ENCODE measurements at places on chromosomes 16 and 17.
A peak's percentile ranks its signal among the peaks of the same experiment; 100 is the strongest.

DNA sequence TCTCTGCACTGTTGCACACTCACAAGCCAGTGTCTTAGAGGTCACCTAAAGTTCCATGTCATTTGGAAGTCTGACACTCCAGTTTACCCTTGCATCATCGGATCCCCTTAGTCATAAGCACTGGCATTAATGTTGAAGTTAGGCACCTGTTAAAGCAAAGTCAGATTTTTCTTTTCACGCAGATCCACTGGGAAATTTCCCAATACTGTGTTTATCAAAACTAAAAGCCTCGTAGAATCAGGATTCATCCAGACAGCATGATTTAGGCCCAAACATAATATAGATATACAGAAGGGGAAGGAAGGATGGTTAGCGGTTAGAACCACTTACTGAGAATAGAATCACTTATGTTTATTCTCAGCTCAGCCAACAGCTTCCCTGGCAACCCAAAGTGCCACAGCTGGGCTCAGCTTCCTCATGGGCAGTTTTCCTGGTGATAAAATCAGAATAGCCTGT is 30.1 kb upstream of the HAPSTR1 start:
- peak; percentile 46 for DNase-seq

GRCh38 chr17:79325709-79326430 is 251.2 kb downstream of the ENGASE start:
- no peak for DNase-seq

GRCh38 chr17:30808785-30809286 is 15.7 kb downstream of the CRLF3 start:
- DNase-seq: no peak

GRCh38 chr16:74521691-74522090 is 85.2 kb downstream of the GLG1 start:
- no peak for DNase-seq

- DNase-seq: no peak
These were observed 22.0 kb upstream of the METRNL start for GRCh38 chr17:83057397-83057761.

- DNase-seq: no peak
These were observed 88.9 kb upstream of the HLF start for GRCh38 chr17:55175788-55176427.

DNA sequence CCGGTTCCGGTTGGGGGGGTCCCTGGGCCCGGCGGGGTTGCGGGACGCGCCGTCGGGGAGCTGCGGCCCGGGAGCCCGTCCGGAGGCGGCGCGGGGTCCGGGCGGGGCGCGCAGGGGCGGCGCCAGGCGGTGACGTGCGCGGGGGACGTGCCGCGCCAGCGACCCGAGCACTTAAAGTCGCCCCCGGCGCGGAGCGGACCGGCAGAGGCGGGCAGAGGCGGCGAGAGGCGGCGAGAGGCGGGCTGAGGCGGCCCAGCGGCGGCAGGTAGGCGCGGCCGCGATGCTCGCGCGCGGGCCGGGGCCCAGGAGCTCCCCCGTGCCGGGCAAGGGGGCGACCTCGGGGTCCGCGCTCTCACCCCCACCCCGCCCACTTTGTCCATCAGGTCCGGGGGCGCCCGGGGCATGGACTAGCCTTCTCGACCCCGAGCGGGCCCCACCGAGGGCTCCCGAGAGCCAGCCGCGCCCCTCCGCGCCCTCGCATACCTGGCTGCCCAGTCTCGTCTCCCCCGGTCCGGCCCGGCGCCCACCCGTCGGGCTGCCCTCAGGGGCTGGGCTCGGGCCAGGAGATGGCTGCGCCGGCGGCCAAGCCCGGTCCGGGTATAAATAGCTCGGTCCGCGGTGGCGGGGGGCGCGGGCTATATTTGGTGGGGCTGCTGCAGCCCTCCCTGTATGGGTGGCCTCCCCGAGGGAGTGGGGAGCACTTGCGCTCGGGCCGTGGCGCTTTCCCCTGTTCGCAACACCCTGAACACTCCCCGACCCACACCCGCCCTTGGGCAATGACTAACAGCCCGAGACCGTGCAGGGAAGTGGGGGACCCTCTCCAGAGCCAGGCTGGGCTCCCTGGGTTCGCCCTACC is at the start of gene SLC16A3:
TSS of gene SLC16A3 (plus strand) at position 201 of the 856 bp plus-strand sequence. CDS start 6,967 bp downstream, outside the sequence.
- peak; percentile 87 for DNase-seq

- DNase-seq: no peak
These were observed 1.0 kb downstream of the LMF1 start for GRCh38 chr16:969508-970385.

- DNase-seq: peak; percentile 25
These were observed 26.6 kb upstream of the SLC13A2 start for GRCh38 chr17:28446716-28447395.

DNA sequence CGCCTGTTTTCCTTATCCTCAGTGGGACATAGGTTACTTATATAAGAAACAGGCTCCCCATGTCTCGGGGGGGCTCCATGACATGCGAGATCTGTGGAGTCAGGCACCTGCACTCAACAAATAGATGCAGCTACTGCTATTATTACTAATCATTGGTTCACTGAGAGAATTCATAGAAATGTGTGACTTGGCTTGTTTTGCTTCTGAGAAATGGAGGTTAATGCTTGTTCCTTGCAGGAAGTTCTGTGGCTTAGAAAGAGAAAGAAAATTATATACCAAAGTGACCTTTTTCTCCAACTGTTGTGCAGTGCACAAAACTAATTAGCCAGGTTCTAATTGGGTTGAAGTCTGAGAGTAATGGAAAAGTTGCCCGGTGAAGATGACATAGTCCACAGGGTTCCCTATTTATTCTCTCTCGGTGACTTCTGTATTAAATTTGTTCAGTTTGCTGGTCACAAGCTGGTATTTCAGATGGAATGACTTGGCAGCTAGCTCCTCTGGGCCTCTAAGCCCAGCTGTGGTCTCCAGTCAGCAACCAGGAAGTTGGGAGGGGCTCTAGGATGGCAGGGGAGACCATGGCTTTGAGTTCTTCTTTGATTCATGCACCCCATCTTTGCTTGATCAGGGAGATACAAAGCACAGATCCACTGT is 17.6 kb upstream of the MAF start:
- DNase-seq: no peak

- DNase-seq: no peak
These were observed 5.4 kb downstream of the DCAF7 start for GRCh38 chr17:63555500-63556156.

DNA sequence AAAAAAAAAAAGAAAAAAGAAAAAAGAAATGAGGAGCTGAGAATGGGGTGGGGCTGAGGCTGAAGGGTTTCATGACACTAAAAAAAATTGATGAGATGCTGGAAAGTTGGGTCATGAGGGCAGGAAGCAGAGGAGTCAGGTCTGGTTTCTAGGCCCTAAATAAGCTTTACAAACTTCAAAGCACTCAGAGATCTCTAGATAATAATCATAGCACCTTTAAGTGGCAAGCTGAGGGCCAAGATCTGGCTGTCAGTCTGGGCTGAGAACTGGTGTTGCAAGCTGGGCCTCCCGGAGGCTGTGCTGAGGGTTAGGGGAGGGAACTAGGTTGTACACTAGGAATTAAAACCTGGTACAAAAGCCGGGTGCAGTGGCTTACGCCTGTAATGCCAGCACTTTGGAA is 6.4 kb downstream of the ZNF764 start:
- DNase-seq: no peak

DNA sequence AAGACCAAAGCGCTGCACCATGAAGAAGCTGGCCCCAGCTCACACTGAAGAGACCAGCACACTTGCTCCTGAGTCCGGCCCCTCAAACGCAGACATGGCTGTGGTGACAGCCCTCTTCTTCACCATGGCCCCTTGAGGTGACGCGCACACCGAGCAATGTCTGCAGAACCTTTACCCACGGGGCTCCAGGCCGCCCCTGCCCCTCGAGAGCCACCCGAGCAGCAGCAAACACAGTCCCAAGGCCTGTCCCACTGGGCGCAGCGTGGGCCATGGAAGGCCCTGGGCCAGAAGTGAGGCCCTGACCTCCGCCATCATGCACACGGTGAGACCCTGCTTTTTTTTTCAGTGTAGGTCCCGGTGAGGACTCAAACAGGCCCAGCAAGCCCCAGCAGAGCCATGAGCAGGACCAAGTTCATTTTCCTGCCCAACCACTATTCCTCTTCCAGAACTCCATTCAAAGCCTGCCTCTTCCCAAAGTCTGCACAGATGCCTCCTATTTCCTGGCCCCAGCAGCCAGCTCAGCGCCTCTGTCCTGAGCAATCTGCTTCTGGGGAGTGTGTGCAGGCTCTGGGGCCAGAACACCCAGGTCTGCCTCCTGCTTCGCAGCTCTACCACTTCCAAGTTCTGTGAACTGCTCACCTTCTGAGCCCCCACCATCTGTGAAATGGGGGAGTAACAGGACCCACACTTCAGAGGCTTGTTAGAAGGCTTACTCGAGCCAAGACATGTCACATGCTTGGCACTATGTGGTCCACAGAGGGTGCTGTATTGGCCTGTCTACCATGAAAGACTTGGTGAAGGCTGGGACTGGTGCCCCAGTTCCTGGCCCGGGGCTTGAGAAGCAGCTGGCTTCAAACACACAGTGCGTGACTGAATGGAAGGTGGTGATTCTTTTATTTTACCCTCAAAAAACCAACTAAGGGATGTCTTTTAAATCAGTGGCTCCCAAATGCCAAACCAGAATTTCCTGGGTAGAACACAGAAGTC is 35.7 kb upstream of the GSG1L start:
- no peak for DNase-seq

DNA sequence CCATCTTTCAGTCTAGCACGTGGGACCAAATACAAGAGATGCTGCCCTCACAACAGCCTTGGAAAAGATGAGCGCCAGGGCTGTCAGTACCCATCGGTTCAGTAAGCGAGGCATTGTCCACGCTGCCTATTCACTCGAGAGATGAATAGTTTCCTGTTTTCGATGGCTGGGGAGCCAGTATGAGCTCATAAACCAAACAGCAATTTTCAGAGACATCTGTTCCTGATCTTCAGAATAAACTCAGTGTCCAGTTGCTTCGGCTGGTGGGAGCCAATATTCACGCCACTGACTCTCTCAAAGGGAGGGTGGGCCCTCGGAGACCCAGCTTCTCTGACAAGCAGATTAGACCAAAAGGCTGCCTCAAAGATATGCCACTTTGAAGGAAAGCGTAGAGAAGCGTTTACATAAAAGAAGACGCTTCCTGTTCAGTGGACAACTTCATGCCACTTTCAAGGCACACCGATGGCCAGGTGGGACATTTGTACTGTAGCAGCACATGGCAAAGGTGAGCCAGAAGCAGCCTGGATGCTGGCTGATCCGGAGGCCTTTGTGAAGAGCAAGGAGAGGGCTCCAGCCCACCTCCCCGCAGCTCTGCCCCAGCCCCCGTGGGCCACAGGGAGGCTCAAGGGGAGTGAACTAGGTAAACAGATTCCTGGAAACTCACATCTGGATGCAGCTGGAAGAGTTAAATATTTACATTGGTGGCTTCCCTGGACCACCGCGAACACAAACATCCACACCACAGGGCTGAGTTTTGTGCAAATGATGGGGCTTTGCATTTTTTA is 6.0 kb downstream of the TIMM22 start:
- peak; percentile 53 for DNase-seq

DNA sequence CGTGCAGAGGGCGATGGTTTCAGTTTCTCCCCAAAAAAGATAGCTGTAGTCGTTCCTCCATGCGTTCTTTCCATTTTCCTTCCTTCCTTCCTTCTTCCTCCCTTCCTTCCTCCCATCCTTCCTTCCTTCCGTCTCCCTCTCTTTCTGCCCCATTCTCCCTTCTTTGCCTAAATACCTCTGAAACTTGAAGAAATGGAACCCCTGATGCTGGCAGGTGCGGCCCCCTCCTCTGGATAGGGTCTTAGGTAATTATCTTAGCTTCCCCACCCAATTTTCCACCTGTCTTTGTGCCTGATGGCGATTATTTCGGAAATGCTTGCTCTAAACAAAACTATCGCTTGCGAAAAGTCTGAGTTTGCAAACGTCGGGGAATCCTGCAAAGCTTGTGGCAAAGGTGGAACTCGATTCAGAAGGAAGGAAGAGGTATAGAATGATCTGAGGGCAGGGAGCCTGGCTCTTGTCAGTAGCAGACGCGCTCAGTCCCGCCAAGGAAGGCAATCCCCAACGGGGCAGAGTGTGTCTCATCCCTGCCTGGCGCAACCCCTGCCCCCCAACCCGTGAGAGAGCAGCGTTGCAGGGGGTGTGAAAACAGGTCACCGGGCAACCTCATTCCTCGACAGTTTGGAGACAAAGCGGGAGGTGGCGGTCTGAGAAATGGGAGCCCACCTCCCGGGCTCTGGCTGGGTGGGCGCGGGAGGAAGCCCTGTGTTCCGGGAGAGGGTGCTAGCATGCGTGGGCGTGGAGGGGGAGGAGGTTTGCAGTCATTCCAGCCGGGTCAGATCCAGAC is 2.9 kb upstream of the CBX8 start:
- DNase-seq: peak; percentile 42

- DNase-seq: no peak
These were observed 176.5 kb downstream of the SEC14L1 start for GRCh38 chr17:77317091-77317750.

DNA sequence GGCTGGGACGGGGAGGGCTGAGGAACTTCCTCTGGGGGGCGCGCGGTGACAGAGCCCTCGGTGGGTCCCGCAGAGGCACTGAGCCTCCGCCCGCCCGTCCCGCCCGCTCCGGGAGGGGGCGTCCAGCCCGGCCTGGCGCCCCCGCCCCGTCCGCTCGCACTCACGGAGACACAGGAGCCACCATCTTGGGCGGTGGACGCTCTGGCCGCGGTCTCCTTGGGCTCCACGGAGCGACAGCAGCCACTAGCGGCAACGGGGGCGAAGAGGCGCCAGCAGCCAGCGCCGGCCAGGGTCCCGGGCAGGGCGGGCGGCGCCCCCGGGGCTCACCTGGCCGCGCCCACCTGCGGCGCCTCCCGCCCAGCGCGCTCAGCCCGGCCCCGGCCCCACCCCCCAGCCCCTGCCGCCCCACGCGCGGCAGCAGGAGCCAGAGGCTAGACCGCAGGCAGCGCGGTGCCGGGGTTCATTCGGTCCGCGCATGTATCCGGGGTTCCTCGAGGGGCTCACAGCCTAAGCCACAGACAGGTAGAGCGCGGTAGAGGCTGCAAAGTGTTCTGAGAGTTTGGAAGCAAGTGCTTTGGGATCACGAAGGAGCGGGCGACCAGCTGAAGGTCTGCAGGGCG is at the start of gene C17orf113:
TSS of gene C17orf113 (minus strand) at position 209 of the 620 bp plus-strand sequence. CDS start 7,225 bp downstream, outside the sequence.
- peak; percentile 63 for DNase-seq

- DNase-seq: no peak
These were observed 5.9 kb upstream of the UTP6 start for GRCh38 chr17:31907342-31907962.

DNA sequence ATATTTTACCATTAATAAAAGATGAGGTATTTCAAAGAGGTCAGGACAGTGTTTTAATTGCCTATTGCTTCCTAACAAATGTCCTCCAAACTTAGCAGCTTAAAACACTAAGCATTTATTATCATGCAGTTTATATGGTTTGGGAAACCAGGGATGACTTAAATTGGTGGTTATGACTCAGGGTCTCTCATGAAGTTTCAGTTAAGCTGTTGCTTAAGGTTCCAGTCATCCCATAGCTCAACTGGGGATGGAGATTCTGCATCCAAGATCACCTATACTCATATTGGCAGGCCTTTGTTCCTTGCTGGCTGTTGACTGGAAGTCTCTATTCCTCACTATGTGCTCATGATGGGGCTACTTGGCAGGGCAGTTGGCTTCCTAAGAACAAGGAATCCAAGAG is 1329.9 kb upstream of the GOT2 start:
- no peak for DNase-seq

DNA sequence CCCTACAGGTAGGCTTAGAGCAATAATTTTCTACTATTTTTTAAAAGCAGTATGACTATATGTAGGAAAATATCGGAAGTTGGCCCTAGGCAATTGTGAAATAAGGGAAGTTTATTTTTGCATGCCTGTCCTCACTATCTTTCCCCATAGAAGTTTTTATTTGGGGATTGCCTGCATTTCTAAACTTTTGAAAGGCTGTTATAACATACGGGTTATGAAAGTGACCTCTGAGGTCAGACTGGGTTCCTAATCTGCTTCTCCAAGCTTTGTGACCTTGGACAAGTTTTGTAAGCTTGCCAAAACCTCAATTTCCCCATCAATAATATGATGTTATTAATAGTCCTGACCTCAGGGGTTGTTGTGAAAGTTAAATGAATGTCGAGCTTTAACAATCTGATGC is 67.1 kb downstream of the ARHGAP44 start:
- no peak for DNase-seq

Data from DMS53 (cell line).